ENCODE measurements at places on chromosomes 3 and 15.
A peak's percentile ranks its signal among the peaks of the same experiment; 100 is the strongest.

GRCh38 chr15:29670998-29671981 lies 151.0 kb downstream of the TJP1 start:
- DNase-seq = no peak

DNA sequence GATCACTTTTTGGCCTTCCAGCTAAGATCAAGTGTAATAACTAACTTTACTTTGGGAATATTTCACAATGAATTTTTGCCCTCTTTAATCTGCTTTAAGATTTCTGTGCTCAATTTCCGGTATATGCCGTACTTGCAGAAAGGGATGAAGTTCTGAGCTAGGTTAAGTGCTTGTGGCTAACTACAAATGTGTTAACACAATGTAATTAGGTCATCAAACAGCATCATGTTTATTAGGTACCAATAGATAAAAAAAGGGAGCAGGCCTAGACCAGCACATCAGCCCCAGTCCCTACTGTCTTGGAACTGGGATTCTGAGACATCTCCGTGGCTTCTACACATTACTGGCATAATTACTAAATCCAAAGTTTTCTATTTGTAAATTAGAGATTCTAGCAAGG lies 932.7 kb upstream of the CFAP20DC start:
- DNase-seq = no peak

DNA sequence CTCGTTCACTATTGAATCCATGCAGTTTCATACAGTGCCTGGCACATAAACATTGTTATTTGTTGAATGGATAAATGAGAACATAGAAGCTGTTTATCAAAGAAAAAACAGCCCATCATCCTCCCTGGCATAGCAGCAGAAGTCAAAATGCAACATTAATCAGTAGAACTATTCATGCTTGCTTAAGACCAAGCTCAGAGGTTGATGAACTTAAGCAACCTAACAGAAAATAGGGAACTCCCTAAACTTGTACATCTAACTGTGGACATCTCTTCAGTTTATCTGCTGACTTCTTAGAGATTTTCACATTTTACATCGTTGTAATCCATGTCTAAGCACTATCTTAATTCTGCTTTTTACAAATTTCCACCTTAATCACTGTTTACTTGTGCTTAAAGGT lies 29.2 kb downstream of the SENP8 start:
- no peak for DNase-seq

DNA sequence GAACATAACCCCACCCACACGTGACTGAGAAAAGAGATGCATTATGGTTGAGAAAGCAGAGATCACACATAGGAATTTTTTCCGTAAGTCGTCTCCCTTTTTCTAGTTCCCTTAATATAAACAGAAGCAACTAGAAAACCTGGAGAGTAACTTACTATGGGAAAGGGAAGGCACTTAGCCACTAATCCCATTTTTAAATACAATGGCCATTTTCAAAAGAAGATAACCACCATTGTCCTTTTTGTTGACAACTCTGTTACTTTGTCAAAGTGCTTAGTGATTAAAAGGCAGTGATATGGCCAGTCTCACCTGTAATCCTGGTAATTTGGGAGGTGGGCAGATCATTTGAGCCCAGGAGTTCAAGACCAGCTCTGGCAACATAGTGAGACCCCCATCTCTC lies 184.4 kb upstream of the UMPS start:
- no peak for DNase-seq

DNA sequence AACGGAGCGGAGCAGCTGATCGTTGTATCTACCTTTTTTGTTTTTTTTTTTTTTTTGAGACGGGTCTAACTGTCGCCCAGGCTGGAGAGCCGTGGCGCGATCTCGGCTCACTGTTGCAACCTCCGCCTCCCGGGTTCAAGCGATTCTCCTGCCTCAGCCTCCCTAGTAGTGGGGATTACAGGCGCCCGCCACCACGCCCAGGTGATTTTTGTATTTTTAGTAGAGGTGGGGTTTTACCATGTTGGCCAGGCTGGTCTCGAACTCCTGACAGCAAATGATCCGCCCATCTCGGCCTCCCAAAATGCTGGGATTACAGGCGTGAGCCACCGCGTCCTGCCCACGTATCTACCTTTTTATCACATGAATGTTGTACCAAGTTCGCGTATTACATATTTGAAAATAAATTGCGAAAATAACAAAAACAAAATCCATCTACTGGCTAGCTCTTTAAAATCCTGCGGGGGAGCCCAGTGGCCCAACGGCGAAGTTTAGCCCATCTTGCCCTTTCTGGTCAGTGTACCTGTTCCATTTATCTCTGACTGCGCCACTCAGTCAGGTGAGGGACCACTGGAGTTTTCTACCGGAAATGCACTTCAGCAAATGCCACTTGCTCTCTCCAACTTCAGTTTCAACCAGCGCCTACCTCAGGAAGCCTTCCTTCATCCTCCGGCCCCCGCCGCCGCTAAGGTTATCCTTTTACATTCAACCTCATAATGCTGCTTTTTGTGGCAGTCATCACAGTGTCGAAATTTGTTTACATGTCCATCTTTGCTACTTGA lies 1.2 kb upstream of the EIF3J start:
- peak; percentile 14 for DNase-seq

DNA sequence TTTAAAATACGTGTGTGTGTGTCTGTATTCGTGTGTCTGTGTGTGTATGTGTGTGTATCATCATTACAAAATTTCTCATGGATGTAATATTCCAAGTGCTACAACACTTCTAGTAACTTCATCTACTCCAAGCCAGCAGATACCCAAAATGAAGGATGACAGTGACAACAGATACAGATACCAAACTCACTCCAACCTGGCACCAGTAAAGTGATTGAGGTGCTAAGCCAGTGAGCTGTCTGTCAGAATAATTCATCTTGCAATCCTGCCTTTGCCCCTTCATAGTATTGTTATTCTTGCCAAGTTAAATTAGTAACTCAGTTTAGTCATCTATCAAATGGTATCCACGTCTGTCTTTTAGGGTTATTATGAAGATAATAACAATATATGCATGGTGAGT lies 58.1 kb downstream of the PLOD2 start:
- no peak for DNase-seq

- DNase-seq = no peak
Measured at GRCh38 chr3:173913397-173913796, 515.9 kb downstream of the NLGN1 start.

- DNase-seq = no peak
Measured at GRCh38 chr3:97713634-97714033, 50.9 kb upstream of the ARL6 start.

DNA sequence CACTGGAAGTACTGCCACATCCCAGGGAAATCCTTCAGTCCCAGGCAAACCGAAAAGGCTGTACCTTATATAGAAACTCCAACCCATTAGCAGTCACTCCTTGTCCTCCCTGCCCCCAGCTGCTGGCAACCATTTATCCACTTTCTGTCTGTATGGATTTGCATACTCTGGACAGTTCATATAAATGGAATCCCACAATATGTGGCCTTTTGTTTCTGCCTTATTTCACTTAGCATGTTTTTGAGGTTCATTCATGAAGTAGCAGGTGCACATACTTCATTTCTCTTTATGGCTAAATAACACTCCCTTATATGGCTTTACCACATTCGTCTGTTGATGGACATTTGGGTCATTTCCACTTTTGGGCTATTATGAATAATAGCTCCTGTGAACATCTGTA lies 51.6 kb upstream of the CMTM8 start:
- DNase-seq = no peak

- DNase-seq = no peak
Measured at GRCh38 chr3:23829242-23829934, 23.6 kb downstream of the UBE2E1 start.

DNA sequence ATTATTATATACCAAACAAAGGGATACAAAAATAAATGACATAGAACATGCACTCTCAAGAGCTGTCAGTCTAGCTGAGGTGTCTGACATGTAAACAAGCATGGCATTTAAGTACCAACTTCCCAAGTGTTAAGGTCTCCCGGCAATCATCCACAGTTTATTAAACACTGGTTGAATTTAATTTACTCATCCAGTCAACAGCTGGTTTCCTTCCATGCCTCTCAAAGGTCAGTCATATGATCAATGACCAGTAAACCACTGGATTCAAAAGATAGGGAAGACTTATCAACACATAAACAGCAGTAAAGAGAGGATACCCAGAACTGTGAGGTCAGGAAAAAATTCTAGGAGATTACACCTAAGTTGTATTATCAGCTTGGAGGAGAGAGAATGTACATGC lies 80.4 kb downstream of the ADAM10 start:
- DNase-seq = no peak

GRCh38 chr15:52162260-52162659 lies 28.9 kb downstream of the GNB5 start:
- no peak for DNase-seq

DNA sequence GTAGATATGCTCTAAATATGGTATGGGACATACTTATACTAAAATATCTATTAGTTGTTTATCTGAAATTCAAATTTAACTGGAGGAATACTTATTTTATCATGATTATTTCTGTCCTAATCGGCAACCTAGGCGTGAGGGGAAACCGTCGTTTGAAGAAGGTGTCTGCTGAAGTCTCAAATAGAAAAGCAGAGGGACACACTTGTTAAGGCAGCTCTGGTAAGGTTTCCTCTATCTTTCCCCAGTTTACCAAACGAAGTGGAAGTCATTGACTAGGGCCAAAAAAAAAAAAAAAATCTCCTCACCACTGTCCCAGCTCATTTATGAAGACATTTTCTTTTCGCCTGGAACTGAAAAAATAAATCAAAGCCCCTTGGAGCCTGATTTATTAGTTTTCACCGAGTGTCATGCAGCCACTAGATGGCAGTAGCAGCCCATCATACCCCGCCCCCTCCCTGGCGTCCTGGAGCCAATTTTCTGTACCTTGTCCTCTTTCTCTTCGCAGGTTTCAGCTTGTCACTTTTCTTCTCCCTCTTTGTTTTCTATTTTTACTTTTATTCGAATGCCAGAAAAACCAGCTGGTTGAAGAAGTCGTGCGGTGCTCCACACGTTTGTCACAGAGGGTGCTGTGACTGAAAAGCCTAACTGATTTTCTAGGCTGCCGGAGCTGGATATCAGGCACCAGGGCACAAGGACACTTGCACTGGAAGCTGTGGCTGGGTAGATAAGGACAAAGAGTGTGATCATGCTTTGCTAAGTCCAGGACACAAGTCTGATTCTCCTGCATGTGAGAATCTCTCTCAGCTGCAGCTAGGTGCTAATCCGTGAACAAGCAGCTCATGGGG lies 238.7 kb downstream of the ZPLD1 start:
- DNase-seq = peak; percentile 46
